ENCODE measurements at places on chromosomes 3 and 15.

DNA sequence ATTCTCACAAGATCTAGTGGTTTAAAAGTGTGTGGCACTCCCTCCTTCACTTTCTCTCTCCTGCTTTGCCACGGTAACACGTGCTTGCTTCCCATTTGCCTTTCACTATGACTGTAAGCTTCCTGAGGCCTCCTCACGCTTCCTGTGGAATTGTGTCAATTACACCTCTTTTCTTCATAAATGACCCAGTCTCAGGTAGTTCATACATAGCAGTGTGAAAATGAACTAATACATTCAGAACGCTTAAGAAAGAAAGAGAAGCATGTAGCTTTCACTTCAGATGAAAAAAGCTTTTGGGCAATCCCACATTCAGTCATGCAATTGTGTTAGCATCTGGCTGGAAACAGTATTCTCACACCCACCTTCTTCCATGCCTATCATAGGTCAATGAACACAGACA is 24.4 kb downstream of the P3H2 start:
- DNase-seq: no peak

DNA sequence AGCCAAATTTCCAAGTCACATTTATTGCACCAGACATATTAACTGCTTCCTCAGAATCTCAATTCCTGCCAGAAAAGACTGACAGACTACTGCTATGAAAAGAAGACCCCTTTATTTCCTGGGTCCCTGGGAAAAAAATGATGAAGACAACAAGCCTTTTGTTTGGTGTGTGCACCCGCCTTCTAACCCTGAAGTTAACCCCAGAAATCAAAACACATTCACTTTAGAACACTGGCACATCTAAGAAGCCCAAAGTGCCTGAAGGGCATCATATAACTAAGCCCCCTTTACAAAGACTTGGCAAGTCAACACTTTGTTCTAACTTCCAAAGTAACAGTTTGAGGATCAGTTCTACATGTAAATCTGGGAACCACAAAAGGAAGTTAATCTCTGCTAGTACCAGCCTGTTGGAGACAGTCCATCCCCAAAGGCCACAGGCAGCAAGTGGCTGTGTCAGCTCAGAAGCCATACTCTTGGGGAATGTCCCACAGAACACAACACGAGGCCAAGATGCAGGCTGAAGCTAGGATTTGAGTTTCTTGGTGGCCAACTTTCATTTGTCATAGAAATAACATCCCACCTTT is 16.3 kb upstream of the ATP1B3 start:
- DNase-seq: no peak

GRCh38 chr3:158991146-158991705 is 189.4 kb downstream of the MFSD1 start:
- no peak for DNase-seq

GRCh38 chr3:112405845-112406244 is 72.9 kb downstream of the CD200 start:
- no peak for DNase-seq

DNA sequence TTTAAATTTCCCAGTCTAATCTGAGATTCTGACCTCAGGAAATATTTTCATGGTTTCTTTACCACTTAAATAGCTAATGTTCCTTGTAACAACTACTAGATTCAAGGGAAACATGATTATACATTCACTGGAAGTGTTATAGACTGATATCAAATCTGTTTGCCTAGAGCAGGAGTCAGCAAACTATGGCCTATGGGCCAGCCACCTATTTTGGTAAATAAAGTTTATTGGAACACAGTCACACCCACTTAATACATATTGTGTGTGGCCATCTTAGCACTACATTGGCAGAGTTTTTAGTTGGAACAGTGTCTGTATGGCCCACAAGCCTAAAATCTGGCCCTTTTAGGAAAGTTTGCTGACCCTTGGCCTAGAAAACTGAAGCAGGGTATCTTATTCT is 50.1 kb downstream of the GLCE start:
- DNase-seq: no peak

DNA sequence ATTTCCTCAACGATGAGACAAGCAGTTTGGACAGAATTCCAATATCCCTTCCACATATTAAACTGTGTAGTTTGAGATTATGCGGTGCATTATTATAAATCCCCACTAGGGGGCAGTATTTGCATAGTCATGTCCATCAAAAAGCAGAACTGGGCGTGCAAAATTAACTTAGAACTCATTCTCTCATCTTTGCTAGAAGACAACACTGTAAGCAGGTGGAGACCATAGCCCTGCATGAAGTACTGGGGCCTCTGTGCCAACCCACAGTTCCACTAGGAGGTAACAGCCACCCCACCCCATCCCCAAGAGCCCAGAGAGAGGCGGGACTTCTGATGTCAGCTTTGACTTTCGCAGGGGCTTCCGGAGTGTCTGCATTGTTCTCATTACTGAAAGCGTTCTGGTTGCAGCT is 106.6 kb upstream of the TMC3 start:
- DNase-seq: peak; percentile 52

DNA sequence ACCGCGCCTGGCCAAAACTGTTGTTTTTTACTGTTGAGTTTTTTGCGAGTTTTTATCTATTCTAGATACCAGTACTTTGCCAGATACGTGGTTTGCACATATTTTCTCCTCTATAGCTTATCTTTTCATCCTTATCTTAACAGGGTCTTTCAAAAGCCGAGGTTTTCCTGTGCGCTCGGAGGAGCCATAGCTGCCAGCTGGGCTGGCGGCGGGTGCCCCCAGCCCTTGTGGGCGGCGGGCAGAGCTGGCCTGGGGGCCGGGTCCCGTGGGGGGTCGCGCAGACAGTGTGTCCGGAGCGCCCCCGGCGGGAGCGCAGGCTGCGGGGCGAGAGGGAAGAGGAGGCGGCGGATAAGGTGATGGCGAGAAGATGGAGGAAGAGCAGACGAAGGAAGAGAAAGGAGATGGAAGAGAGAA is 11.1 kb upstream of the EIF4A2 start:
- DNase-seq: no peak

DNA sequence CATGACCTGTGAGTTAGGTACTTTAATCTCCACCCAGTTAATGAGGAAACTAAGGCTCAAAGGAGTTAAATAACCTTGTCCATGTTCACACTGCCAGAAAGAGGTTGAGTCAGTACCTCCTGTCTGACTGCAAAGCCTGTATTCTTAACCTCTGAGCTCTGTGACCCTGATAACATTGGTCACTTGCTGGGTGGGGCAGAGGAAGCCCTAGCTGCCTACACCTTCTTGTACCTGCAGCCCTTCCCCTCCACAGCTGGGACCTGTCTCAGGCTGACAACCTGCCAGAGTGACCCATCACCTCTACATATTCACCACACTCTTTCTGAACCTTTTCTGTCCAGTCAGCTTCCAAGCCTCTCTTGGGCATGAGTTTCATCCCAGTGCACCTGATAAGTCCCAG is 106.1 kb upstream of the HES1 start:
- no peak for DNase-seq

- DNase-seq: no peak
These were observed 533.1 kb upstream of the CBLB start for GRCh38 chr3:106401666-106402490.

- DNase-seq: no peak
These were observed 17.0 kb upstream of the RPN1 start for GRCh38 chr3:128667641-128668040.

DNA sequence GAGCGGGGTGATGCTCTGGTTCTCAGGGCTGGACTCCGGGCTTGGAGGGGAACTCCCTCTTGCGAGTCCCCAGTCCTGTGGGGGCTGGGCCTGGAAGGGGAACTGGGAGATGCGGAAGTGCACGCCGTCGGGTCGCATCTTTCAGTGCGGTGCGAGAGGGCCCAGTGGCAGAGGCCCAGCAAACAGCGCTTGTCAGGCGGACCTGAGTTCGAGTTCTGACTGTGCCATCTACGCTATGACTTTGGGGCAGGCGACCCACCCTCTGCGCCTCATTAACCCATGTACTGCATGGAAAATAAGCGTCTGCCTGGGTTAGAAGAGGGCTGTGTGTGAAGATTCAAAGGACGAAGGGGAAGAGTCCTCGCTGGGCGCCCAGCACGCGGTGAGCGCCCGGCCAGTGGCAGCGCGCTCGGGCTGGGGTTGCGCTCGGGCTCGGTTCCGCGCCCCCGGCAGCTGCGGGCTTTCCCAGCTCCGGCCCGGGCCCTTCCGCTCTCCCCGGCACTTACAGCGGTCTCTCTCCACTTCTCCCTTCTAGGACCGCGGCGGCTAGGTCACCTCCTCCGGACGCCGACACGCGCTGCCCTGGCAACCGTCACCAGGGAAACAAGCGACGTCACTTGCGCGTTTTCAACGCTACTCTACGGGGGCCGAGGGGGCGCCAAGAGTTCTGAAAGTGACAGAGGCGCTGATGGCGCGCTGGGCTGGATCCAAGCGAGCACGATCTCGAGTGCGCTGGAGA is at the start of gene CCDC13:
Gene CCDC13, minus strand, starts transcription at position 584 of the 739 bp plus-strand sequence. CDS start 14,908 bp downstream, outside the sequence.
- peak; percentile 36 for DNase-seq

- no peak for DNase-seq
These were observed 68.1 kb downstream of the TM4SF4 start for GRCh38 chr3:149542375-149543312.

DNA sequence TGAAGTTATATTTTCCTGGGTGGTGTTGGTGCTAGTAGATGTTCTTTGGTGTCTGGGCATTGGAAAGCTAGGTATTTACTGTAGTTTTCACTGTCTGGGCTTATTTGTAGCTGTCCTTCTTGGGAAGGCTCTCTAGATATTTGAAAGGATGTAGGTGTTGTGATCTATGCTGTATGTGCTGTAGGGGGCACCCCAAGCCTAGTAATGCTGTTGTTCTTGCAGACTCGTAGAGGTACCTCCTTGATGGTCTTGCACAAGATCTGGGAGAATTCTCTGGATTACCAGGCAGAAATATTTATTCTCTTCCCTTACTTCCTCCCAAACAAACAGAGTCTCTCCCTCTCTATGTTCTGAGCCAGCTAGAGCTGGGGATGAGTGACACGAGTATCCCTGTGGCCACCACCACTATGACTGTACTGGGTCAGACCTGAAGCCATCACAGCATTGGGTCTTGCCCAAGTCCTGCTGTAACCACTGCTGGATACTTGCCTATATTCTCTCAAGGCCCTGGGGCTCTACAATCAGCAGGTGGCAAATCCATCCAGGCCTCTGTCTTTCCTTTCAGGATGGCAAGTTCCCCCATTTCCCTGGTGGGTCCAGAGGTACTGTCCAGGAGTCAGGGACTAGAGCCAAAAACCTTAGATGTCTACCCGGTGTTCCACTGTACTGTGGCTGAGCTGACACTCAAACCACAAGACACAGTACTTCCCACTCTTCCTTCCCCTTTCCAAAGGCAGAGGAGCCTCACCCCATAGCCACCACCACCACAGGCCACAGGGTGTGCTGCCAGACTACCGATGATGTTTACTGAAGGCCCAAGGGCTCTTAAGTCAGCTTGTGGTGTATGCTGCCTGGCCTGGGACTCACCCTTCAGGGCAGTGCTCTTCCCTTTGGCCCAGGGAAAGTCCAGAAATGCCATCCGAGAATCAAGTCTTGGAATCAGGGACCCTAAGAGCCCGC is 195.2 kb upstream of the DPPA4 start:
- DNase-seq: no peak

DNA sequence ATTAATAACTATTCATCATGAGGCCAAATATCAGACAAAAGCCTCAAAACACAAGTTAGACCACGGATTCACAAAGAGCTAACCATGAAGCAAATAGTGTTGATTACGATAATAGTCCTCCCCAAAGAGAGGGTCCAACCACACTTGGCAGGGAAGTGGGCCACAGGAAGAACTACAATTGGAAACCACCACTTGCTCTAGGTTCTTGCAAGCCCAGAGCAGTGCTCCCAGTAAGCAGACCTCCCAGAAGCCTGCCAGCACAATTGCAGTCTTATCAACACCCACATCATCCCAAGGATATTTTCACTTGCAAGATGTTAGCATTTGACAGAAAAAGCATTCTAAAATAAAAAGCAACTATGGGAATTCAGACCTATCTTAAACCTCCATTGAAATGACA is 11.3 kb downstream of the SETD2 start:
- DNase-seq: no peak

DNA sequence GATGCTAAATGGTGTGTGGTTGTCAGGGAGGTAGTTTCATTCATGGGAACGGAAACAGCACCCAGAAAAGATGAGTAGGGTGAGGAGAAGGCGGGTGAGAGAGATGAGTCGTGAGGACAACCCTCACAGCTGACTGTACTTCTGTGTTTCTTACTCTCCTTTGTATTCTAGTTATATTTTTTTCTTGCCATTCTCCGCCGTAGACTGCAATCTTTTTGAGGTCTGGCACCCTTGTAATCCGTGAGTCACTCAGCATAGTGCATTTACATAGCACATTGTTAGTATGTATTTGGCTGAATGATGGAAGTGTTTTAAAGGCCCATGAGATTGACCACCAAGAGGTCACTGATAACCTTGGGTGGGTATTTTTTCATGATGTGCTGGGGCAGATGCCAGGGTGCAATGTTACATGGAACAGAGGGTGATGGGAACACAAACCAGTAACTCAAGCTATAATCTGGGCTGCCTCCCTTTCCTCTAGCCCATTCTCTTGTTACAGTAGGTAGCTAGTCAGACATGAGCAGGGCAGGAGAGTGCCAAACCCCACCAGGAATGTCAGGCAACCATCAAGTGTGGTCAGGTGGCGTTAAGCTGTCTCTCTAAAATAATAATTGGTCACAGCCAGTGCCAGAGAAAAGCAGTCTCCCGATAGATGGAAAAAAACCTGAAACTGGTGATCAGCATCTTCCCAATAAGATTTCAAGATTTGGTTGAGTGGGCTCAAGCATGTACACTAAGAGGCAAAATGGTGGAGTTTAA is 18.8 kb upstream of the DGKG start:
- DNase-seq: no peak

- no peak for DNase-seq
These were observed 1305.2 kb downstream of the SI start for GRCh38 chr3:163773136-163773535.

- DNase-seq: no peak
These were observed 95.0 kb upstream of the CGNL1 start for GRCh38 chr15:57281321-57281720.

DNA sequence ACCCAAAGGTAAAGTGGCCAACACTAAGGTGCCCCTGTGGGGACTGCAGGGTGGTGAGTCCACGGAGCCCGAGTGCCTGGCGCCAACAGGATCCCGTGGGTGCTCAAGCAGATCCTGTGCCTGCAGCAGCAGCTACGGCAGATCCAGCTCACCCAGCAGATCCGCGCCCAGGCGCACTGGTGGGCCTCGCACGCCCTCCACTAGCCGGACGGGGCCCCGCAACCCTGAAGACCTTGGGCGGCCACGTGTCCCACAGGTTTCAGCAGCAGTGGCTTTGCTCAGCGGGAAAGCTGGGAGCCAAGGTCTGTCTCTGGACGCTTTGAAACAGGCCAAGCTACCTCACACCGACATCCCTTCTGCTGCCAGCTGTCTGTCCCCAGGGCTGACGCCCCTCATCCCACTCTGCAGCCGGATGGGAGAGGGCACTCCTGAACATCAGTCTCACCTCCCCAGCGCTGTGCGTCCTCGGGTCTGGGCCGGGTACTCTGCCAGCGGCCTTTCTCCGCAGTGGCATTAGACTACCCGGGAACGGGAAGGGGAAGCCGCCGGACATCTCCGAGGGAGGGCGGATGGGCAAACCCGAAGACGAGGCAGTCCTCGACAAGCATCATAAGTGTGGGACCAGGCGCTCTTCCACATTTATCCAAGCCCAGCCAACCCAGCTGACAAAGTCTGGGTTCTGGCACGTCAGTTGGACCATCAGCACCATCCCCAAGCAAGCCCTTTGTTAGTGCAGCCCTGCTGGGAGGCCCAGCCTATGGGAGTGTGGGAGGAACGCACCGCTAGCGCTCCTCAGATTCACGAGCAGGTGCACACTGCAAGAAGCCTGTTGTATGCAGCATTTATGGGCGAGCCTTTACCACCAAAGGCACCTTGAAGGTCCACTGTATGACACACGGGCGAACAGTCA is 212.6 kb upstream of the UBE2E2 start:
- DNase-seq: no peak
